ENCODE measurements at places on chromosomes 13 and 19.

GRCh38 chr19:16017138-16017490 lies 59.2 kb upstream of the TPM4 start:
- H3K27me3 ChIP-seq, result no peaks in the 10 kb centered on the region
- no peaks in the 10 kb centered on the region for H3K36me3 ChIP-seq
- H3K27ac ChIP-seq, result no peak overlapping the region

GRCh38 chr19:16885166-16885565 lies 3.6 kb upstream of the F2RL3 start:
- H3K4me1 ChIP-seq, result peaks cover 14% of the 10 kb centered on the region
- no peak for DNase-seq
- H3K27ac ChIP-seq, result no peak overlapping the region
- no peak overlapping the region for H3K4me3 ChIP-seq
- no peaks in the 10 kb centered on the region for H3K27me3 ChIP-seq

DNA sequence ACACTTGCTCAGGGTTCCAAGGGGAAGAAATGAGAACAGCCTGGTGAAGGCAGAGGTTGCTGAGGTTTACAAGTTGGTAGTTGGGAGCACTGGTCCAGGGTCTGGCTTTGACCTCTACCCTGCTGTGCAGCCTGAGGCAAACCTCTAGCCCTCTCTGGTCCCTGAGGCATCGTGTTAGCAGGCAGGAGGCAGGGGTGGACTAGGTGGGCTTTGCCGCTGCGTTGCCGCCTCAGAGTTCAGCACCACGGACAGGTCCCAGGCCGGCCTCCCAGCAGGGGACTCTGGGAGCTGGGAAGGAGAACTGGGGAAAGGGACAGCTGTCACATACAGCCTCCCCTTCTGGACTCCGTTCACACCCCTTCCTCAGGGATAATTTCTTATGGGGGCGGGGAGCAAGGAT lies 3.1 kb downstream of the NCAN start:
- H3K4me3 ChIP-seq, result no peak overlapping the region
- H3K27ac ChIP-seq, result no peak overlapping the region
- H3K4me1 ChIP-seq, result no peaks in the 10 kb centered on the region
- H3K27me3 ChIP-seq, result peaks cover 10% of the 10 kb centered on the region
- no peaks in the 10 kb centered on the region for H3K36me3 ChIP-seq
- DNase-seq, result peak; percentile 50

DNA sequence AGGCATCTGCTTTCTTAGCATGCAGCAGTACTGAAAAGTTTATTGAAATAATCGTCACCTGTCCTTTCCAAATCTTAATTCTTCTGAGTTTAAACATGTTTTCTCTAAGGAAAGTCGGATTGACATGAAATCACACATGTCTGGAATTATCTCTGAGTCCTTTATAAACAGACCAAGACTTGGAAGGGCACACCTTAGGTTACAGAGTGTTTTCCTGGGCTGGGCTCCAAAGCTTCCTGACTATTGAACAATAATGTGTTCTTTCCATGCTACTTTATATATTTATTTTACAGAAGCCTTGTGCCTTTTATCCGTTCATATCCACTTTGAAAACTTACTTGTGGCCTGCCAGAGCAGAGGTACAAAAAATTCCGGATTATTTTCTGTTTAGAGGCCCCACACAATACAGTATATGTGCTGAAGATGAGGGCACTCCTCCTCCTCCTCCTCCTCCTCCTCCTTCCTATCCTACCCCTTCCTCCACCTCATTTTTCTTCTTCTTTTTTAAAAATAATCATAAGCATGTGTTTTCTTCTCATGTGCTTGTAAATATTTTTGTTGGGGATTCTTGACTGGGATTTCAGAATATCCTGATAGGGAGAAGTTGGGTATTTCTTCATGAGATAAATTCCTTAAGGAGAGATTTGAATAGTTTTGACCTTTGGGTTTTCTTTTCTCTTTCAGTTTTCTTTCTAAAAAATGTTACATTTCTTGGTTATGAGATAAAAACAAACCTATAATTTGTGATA lies 52.3 kb downstream of the LRCH1 start:
- H3K4me1 ChIP-seq, result peaks cover 17% of the 10 kb centered on the region
- H3K27ac ChIP-seq, result no peak overlapping the region
- H3K4me3 ChIP-seq, result no peak overlapping the region
- H3K36me3 ChIP-seq, result no peaks in the 10 kb centered on the region
- H3K27me3 ChIP-seq, result no peaks in the 10 kb centered on the region

DNA sequence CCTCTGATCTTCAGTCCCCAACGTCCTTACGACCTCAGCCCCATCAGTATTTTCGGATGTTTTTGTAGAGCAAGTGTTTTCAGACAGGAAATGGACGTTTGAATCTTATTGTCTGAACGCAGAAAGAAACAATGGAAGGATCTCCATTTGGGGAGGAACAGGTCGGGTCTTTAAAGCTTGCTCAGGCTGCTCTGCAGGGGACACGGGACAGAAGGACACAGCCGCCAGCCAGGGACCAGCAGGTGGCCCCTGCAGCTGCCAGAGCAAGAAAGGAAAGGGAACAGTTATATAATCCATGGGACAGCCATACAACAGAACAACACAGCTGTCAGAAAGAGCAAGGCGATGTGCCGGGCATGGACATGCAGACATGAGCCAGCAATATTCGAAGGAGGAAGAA lies 18.5 kb upstream of the IGLON5 start:
- H3K27ac ChIP-seq, result no peak overlapping the region
- DNase-seq, result no peak
- no peaks in the 10 kb centered on the region for H3K27me3 ChIP-seq

DNA sequence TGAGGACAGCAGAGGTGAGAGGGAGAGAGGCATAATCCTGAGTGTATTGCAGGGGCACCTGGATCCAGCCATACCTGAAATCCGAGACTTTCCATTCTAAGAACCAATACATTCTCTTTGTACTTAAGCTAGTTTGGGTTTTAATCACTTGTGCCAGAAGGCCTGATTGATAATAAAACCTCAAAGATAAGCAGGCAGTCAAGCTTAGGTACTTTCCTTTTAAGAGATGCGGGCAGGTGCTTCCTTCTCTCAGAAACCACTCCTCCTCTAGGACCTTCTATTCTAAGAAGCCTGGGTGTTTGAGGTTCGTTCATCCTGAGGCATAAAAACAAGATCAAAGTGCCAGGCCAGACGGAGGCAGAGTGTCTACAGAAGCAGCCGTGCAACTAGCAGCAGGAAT lies 22.2 kb downstream of the FAM187B start:
- no peaks in the 10 kb centered on the region for H3K27me3 ChIP-seq
- H3K27ac ChIP-seq, result no peak overlapping the region
- no peak overlapping the region for H3K4me3 ChIP-seq
- no peaks in the 10 kb centered on the region for H3K36me3 ChIP-seq

DNA sequence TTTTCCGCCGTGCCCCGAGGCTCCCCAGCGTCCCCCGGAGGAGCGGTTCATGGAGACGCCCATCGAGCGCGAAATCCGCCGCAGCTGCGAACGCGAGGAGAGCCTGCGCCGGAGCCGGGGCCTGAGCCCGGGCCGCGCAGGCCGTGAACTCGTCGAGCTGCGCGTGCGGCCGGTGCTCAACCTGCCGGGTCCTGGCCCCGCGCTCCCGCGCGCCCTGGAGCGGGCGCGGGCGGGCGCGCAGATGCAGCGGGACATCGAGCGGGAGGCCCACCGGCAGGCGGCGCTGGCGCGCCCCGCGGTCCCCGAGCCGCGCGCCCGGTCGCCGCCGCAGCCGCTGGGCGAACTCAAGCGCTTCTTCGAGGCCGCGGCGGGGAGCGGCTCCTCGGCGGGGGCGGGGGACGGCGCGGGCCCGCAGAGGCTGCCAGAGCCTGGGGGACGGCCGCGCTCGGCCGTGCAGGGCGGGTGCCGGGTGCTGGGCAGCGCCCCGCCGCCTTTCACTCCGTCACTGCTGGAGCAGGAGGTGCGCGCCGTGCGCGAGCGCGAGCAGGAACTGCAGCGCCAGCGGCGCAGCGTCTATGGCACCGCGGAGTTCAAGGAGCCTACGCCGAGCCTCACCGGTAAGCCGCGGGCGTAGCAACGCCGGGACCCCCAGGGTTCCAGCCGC lies 807 bp downstream of the MISP3 start:
- H3K36me3 ChIP-seq, result no peaks in the 10 kb centered on the region
- peak; percentile 59 for DNase-seq
- no peak overlapping the region for H3K27ac ChIP-seq
- H3K4me3 ChIP-seq, result peak overlapping the region; percentile 61

GRCh38 chr13:98586400-98587345 lies 9.8 kb upstream of the STK24 start:
- no peaks in the 10 kb centered on the region for H3K36me3 ChIP-seq
- no peak for DNase-seq
- no peak overlapping the region for H3K27ac ChIP-seq
- H3K27me3 ChIP-seq, result no peaks in the 10 kb centered on the region
- H3K4me3 ChIP-seq, result no peak overlapping the region

GRCh38 chr19:2047076-2047448 lies 4.0 kb downstream of the MKNK2 start:
- DNase-seq, result no peak
- H3K36me3 ChIP-seq, result peaks cover 4% of the 10 kb centered on the region
- no peak overlapping the region for H3K4me3 ChIP-seq
- no peaks in the 10 kb centered on the region for H3K27me3 ChIP-seq
- H3K27ac ChIP-seq, result peak overlapping the region; percentile 63

DNA sequence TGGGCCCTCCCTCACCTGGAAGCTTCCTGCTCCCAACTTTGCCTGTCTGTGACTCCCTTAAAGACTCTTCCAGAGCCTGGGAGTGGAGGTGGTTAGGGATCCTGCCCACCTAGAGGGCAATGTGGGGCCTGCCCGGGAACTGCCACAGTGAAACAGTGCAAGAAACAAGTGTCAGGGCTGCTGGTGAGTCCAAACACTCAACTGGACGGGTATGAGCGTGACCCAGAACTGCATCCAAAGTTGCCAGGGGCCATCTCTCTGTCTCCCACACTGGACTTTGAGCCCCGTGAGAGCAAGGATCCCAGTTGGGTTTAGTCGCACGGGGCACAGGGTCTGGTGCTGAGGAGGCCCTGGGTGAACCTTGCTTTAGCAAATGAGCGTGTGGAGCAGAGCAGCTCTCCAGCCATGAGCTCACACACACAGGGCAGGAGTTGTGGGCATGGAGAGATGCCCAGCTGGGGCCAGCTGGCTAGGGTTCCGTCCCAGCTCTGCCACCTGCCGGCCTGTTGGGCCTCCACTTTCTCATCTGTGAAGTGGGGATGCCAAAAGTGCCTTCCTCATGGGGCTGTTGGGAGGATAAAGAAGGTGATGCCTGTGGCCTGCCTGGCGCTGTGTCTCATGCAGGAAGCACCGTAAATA lies 2.8 kb upstream of the NUMBL start:
- H3K36me3 ChIP-seq, result no peaks in the 10 kb centered on the region
- H3K4me3 ChIP-seq, result no peak overlapping the region
- H3K27ac ChIP-seq, result no peak overlapping the region
- H3K4me1 ChIP-seq, result peaks cover 13% of the 10 kb centered on the region

GRCh38 chr13:44971656-44972595 lies 17.3 kb downstream of the NUFIP1 start:
- no peaks in the 10 kb centered on the region for H3K27me3 ChIP-seq
- DNase-seq, result no peak
- H3K4me3 ChIP-seq, result no peak overlapping the region
- no peak overlapping the region for H3K27ac ChIP-seq

Measured in endothelial cell of umbilical vein (primary cell).